ENCODE measurements at places on chromosomes 2 and 18. TPM values are rescaled to one million over a fixed set of nuclear protein-coding genes. Genes with fewer than 3 reads are reported as not detected.

CTNNA2 gene
- not detected for total RNA-seq

AGXT gene
- not detected for total RNA-seq

ASXL3 gene
- not detected for total RNA-seq

ANKRD30BL gene
- total RNA-seq = not detected

DNA sequence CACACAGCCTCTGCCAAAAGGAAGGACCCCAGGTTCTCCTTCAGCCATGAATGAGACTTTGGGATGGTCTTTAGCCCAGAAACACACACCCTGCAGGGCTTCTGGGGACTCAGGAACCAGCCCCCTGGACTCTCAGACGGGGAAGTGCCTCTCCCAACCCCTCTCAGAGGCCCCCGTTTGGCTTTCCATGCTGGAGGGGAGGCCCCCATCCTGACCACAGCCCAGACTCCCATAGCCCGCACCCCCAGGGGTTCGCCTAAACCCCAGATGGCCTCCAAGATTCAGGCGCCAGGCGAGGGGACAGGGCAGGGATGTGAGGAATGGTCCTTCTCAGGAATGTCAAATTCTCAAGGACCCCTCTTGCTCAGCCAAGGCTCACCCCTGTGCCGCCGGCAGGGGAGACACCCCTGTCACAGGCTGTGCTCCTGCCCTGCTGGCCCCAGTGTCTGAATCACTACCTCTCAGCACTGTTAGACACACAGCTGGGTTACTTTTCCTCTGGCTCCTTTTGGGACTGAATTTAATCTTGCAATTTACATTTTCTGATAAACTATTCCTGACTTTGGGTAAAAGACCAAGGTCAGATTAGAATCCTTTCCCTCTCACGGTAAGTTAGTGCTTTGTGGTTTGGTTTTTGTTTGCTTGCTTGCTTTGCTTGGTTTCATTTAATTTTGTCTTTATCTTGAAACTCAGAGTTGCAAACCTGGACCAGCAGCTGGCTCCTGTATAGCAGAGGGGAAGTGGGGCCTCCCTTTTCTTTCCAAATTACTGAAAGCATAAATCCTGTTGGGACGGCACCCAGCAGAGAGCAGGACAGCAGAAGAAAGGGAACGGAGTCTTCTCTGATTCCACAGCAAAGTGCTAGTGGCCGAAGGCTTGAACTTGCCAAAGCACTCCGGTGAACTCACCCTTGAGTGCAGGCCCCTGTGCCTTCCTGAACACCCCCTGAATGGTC lies 198.9 kb upstream of the RAB6C start:
- DNase-seq = no peak

- no peak for DNase-seq
Measured at GRCh38 chr2:134301099-134301927, 47.4 kb downstream of the MGAT5 start.

DNA sequence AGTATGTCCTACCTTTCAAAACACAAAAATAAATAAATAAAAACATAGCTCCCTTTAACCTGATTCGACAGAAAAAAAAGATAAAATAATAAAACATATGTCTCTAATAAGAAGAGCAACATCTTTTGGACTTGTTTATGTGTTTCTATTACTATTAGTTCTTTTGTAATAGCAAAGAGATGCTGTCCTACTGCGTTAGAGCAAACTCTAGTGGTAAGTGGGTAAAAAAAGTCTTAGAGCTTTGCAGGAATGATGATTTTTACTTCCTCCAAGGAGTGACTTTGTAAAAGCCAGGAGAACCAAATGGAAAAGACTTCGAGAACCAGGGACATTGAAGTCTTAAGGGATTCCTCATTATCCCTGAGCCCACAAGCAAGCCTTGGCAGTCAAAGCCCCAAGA lies 450.1 kb downstream of the METTL4 start:
- DNase-seq = no peak

DNA sequence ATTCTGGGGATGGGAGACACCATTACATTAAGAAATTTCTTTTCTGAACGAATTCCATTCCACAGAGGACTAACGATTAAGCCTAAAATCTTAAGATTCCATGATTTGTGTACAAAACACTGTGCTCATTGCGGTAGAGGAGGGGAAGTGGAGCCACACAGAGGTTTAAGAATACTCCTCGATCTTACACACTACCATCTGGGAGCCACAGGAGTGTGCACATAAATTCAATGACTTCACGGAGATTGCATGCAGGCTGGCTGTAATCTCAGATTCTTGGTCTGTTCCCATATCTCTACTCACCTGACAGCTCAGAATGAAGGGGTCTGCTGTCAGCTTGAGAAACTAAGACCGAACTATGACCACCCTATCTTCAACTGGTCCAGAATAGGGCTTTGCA lies 762 bp downstream of the VPS4B start:
- DNase-seq = no peak

DNA sequence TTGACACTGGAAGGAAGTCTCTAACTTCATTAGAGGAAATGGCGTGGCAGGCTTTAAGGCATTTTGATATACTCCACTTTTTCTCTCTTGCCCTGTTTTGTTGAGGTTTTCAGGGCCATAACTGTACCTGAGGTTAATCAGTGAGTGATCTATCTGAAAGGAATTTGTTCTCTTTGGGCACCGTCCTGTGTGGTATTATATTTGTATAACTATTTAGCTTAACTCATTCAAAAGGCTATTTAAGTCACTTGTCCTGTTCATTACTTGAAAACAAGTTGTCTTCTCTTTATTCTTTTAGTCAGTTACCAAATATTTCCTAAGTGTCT lies 180.4 kb downstream of the NEDD4L start:
- no peak for DNase-seq

- no peak for DNase-seq
Measured at GRCh38 chr2:202704248-202704647, 69.5 kb downstream of the FAM117B start.

DNA sequence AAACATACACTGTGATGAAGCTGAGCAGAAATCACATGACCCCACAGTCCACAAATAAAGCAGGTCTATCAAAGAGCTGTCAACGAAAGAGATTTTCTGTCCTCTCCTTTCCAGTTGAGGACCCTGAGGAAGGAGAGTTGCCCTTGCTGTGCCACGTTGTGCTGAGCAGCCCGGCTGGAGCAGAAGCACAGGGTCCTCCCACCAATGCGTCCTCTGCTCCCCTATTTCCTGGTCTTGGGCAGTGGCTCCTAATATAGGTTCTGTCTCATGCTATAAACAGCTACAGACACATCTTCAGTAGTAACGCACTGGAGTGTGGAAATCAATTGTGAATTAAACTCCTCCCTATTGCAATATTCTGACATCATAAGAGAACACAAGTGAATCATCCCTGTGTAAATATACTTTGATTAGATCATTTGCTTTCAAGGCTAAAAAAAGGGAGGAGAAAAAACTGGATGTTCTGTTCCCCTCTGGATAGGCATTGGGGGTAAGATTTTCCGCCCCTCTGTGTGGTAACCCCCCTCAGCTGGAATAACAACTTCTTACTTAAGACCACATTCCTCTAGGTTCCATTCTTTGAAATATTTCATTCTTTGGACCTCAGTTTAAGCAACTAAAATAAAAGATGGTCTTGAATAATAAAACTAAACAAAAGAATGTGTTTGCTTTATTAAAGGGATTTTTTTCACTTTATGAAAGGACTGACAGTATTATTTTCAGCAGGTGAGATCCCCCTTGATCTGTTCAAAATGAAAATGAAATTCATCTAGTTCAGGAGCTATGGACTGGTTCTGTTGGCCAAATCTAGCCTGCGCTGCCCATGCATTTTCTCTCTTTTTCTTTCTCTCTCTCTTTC lies 8.3 kb upstream of the RHOB start:
- DNase-seq = peak; percentile 96

All from PC-9 (cell line).